MM.1S (cell line): ENCODE measurements at places on chromosomes 5 and 9.

- no peak for DNase-seq
Observed at GRCh38 chr5:95824747-95825146, 2.2 kb upstream of the GLRX start.

DNA sequence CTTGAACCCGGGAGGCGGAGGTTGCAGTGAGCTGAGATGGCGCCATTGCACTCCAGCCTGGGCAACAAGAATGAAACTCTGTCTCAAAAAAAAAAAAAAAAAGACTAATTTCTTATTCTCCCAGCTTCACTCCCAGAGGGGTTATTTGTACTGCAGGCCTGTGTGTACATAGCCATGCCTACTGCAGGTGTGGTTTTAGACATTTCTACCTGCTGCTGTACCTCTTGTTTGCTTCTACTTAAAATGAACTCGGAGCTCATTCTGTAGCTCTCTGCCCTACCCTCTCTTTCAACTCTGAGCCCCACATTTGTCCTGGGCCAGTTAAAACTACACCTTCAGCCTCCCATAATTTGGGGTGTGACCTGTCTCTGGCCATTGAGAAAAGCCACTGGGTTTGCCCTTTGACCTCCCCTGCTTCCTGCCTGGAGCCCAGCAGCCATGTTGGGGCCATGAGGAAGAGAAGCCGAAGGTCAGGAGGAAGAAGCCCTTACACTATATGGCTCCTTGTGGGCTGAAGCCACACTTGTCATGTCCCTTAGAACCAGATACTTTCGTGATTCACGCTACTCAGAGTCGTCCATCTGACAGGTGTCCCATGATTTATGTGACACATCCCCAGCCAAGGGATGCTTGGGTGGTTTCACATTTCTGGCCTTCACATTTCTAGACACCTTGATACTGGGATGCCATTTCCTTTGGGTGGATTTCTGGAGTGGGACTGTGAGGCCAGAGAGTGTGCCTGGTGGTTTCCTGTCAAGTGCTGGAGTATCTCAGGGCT lies 9.4 kb upstream of the CARD19 start:
- DNase-seq = no peak

DNA sequence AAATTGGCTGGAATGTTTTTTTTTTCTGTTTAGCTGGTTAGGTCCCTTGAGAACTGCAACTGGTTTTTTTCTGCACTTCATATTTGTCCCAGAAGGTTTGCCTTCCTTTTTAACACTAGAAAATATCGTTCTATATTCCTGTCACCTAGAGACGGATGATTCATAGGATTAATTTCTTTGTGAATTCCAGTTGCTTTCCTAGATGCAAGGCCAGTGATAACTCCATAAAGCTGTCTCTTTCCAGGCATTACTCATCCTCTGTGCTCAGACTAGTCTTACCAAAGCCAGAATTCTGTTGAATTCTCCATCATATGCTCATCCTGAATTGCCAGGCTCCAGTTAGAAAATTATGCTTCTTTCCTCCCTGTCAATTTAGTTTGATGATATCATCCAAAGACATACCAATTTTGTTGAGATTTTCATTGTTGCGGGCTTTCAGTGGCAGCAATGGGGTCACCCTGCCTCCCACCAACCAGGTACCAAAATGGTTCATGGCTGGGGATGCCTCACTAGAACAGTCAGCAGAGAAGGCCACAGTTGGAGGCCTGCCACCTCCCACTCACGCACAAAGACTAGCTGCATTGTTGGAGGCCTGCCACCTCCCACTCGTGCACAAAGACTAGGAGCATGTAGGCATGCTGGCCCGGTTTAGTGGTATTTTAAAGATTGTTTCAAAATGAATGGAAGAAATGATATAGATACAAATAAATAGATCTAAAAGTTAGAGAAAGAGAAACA lies 8.5 kb downstream of the BAAT start:
- no peak for DNase-seq

DNA sequence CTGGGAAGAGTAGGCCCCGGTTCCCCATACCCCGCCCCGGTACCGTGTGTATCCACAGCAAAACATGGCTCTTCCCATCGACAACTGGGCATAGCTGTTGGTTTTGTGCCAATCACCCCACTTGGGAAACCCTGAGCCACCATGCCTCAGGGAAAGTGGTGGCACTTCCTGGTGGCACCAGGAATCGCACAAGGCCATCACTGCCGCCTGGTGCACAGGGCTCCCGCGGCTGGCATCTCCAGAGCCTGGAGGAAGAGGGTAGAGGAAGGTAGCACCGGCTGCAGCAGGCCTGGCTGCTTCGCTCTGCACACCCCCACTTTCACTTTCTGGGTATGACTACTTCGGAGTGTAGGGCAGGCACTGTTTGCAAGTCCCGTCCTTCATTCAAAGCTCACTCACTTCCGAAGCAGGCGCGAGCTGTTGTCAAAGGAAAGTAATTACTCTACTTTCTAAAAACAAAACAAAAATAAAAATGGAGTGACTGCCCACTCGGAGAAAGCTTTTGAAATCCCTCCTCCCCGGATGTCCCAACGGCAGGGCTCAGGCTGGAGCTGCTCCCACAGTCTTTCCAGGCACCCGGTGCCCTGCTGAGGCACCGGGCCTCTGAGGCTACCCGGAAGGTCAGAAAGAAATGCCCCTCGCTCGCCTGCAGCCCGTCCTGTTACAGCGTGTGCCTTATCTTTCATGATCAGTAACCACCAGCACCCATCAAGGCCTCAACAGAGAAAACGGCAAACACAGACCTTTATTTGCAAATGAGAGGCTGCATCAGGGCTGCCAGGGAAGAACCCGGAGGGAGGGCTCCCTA lies 2.0 kb downstream of the BRD3 start:
- DNase-seq = no peak

DNA sequence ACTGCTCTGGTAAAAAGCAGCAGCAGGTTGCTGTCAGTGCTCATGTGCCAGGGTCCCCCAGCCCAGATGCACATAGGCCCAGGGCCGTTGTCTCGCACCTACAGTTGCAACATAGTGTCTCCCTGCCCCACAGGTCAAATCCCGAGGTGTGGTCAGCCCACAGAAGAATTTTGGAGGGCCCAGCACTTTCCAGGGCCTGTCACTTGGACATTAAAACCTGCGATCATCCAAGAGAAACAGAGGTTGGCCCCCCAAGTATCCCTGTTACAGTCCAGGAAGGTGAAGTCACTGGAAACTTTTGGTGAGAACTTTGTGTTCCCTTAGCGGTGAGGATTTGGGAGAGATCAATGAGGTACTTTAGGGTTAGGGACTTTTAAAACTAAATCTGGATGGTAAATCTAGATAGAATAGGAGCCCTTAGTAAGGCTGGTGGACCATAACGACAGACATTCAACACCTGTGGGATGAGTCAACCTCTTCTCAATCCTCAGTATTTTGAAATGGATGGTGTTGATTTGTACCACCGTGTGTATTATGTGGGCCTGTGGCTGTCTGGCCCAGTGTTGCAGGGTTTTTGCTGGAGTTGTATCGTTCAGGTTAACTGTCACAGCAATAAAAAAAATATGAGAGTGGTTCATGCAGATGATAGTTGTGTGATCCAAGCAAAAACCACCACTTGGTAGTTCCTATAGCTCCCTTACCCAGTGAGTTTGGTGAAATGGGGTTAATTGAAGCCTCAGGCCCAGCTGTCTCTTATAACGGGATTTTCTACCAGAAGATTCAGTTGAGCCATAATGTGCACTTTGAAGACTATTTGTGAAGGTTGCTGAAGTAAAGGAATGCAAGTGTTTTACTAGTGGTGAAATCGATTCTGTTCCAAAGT lies 19.2 kb downstream of the OR2S2 start:
- DNase-seq = no peak

DNA sequence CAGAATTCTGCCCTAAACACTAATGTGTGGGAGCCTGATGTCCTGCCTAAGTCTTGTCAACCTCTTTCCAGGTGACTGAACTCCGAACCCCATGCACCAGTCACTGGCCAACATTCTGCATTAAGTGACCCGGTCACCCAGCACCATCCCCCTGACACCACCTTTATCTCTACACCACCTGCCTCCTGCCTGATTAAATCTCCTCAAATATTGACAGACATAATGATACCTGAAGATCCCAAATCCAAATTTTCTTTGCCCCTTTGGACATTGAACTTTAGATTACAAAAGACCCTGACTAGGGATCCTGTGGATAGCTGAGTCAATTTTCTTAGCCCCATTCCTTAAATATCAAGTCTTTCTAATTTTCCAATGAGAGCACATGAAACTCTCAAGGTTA lies 150.1 kb downstream of the GHR start:
- no peak for DNase-seq

DNA sequence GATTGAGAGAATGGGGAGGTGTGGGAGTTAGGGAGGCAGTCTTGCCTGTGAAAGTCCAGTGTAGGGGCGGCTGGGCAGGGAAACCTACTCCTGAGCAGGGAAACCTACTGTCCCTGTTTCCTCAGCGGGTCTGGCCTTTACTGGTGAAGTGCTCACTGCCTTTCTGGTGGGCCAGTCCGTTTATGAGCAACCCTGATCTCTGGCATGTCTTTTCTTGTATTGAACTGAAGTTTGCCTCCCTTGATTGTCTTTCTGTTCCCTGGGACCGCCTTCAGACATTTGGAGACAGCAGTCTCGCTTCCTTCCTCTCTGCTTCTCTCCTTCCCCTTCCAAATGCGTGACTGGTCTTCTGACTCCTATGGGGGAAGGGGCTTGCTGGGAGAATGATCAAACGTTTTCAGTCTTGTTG lies 2.9 kb downstream of the SNX18 start:
- DNase-seq = no peak

GRCh38 chr5:173392-174290 lies 17.7 kb upstream of the LRRC14B start:
- no peak for DNase-seq

DNA sequence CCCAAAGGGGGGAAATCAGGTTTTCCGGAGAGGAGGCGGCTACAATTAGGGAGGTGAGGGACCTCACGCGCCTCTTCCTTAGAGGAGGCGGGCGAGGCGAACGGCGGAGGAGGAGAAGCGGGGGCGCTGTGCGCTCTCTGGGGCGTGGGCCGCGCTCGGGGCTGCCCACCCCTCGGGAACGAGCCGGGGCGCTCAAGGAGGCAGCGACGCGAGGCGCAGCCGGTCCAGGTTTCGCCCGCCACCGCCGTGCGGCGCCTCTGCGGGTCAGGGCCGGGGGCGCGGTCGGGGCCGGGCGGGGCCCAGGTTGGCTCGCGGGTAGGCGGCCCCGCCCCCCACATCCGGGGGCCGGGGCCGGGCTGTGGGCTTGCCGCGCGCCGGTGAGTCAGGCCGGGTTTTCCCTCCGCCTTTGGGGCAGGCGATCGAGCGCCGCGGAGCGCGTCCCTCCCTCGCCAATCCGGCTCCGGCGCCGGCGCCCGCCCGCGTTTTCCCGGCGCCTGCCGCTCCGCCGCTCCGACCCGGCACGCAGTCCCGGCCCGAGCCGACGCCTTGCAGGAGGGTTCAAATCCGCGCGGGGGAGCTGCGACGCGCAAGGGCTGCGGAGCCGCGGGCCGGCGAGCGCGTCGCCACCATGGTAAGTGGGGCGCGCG lies at the start of gene N4BP3:
TSS of gene N4BP3 (plus strand) at position 392 of the 647 bp plus-strand sequence. CDS start 6,052 bp downstream, outside the sequence.
- peak; percentile 68 for DNase-seq

DNA sequence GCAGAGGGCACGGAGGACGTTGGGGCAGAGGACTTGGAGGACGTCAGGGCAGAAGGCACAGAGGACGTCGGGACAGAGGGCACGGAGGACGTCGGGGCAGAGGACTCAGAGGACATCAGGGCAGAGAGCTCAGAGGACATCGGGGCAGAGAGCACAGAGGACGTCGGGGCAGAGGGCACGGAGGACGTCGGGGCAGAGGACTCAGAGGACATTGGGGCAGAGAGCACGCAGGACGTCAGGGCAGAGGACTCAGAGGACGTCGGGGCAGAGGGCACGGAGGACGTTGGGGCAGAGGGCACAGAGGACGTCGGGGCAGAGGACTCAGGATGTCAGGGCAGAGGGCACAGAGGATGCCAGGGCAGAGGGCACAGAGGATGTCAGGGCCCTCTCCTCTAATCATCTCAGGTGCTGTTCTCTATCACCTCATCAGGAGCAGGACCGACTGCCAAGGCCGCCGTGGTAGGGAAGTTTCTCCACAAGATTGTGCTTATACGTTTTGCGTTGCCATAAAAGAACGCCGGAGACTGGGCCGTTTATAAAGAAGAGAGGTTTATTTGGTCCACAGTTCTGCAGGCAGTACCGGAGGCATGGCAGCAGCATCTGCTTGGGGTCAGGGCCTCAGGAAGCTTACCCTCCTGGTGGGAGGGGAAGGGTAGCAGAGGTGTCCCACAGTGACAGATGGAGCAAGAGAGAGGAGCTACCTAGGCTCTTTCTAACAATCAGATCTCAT lies 29.4 kb upstream of the ADAMTS2 start:
- DNase-seq = no peak

- no peak for DNase-seq
Observed at GRCh38 chr5:123125962-123126732, 37.1 kb downstream of the PRDM6 start.

DNA sequence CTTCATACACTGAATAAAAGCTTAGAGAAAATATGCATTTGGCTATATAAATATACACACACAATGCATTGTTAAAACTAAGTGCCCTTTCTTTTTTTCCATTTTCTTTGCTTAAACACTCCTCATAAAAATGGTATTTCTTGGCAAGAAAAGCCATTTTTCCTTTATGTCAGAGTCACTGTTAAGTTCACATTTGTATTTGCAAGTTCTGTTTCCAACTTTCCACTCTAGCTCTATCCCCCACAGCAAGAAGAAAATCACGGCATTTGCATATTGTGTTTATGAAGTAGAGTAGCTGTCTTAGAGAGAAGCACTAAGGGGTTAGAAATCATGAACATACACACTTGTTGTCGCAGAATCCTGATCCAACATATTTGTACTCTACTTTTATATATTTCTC lies 662.1 kb upstream of the MEF2C start:
- DNase-seq = no peak
